ENCODE measurements at places on chromosomes 6 and 20.

GRCh38 chr6:144283646-144284477, 1.3 kb upstream of the UTRN start:
- no peaks in the 10 kb centered on the region for H3K27me3 ChIP-seq
- no peaks in the 10 kb centered on the region for H3K4me1 ChIP-seq
- peak overlapping the region; percentile 97 for H3K27ac ChIP-seq
- H3K4me3 ChIP-seq = peak overlapping the region; percentile 90

GRCh38 chr6:34045771-34046170, 100.1 kb downstream of the GRM4 start:
- DNase-seq = no peak
- H3K36me3 ChIP-seq = no peaks in the 10 kb centered on the region
- H3K4me1 ChIP-seq = no peaks in the 10 kb centered on the region
- H3K4me3 ChIP-seq = no peak overlapping the region

GRCh38 chr20:62548471-62548870, 72.7 kb upstream of the GATA5 start:
- peaks cover 32% of the 10 kb centered on the region for H3K27me3 ChIP-seq
- no peaks in the 10 kb centered on the region for H3K36me3 ChIP-seq
- DNase-seq = no peak
- no peak overlapping the region for H3K27ac ChIP-seq

GRCh38 chr6:128033156-128033555, 132.3 kb upstream of the THEMIS start:
- H3K27ac ChIP-seq = no peak overlapping the region
- DNase-seq = no peak
- H3K4me3 ChIP-seq = no peak overlapping the region
- H3K4me1 ChIP-seq = no peaks in the 10 kb centered on the region
- no peaks in the 10 kb centered on the region for H3K27me3 ChIP-seq

GRCh38 chr6:38146021-38146733, 326.6 kb downstream of the ZFAND3 start:
- H3K4me1 ChIP-seq = no peaks in the 10 kb centered on the region
- H3K27me3 ChIP-seq = no peaks in the 10 kb centered on the region
- no peak overlapping the region for H3K4me3 ChIP-seq
- DNase-seq = no peak
- no peak overlapping the region for H3K27ac ChIP-seq
- no peaks in the 10 kb centered on the region for H3K36me3 ChIP-seq

GRCh38 chr6:44554861-44555260, 167.4 kb downstream of the CDC5L start:
- no peak overlapping the region for H3K27ac ChIP-seq
- DNase-seq = no peak
- no peaks in the 10 kb centered on the region for H3K36me3 ChIP-seq
- H3K4me3 ChIP-seq = no peak overlapping the region

DNA sequence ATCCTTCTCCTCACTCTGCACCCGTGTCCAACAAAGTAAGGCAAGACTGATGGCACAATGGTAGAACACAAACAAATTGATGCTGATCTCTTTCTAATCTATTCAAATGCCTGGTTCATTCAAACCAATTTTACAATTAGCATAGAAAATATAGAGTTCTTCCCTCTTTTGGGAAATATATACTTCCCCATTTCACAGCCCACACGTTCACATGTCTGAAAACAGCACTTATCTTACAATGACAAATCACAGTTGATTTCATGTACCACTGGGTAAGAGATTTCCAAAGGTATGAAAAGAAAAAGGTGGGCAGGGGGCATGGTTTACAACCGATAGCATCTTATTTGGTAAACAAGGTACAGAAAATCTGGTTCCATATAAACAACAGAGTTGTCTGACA, 137.6 kb downstream of the RNGTT start:
- no peak overlapping the region for H3K27ac ChIP-seq
- no peaks in the 10 kb centered on the region for H3K27me3 ChIP-seq
- H3K36me3 ChIP-seq = no peaks in the 10 kb centered on the region
- H3K4me3 ChIP-seq = no peak overlapping the region

DNA sequence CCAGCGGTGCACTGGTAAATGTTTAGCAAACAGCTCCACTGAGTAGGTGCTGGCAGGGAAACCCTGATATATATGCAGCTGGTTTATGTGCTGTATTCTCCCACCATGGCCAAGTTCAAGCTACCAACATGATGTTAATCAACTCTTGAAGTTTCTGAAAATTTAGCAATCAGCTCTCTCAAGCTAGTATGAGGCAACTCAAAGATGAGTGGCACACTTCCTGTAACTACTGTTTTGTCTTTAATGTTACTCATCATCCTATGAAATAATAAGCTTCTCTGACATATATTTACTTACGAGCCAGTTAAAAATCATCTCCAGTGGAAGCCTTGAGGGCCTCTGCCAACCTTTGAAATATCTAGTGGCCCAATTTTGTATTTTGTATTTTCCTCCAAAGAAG, 54.7 kb downstream of the TRMT6 start:
- DNase-seq = no peak
- no peaks in the 10 kb centered on the region for H3K27me3 ChIP-seq
- no peaks in the 10 kb centered on the region for H3K36me3 ChIP-seq
- H3K4me1 ChIP-seq = no peaks in the 10 kb centered on the region
- no peak overlapping the region for H3K4me3 ChIP-seq
- no peak overlapping the region for H3K27ac ChIP-seq

DNA sequence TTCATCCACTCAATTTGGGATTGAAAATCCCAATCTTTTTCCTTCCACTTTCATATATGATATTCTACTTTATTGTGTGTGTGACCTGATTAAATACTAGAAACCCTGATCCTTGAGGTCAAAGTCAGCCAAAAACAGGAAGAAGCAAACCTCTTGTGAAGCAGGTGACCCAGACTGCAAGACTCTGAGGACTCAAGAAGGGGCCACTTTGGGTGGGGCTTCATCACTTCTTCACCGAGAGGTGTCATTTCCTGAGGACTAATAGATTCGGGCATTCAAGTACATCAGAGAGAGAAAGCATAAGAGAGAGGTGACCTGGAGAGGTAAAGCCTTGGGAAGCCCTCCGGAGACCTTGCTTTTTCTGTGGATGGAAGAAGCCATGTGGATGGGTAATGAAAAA, 129.0 kb downstream of the CFAP61 start:
- no peaks in the 10 kb centered on the region for H3K4me1 ChIP-seq
- DNase-seq = no peak
- H3K36me3 ChIP-seq = no peaks in the 10 kb centered on the region

- H3K4me3 ChIP-seq = no peak overlapping the region
- DNase-seq = no peak
- H3K27ac ChIP-seq = no peak overlapping the region
- no peaks in the 10 kb centered on the region for H3K4me1 ChIP-seq
These were observed 160.9 kb downstream of the FRK start for GRCh38 chr6:115899730-115900282.

DNA sequence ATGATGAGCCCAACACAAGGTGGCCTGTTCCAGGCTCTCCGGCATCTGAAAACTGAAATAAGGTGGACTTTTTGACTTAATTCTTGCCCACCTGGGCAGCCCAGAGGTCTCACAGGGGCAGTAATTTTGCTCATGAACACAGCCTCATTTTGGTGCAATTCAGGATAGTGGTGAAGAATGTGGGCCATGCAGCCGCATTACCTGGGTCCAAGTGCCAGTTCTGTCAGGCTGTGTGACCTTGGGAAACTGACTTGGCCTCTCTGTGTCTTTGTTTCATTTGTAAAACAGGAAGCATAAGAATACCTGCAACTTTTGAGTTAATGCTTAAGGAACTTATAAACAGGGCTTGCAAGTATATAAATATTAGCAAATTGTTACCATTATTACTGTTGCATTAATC, 5.6 kb downstream of the PREX1 start:
- H3K4me3 ChIP-seq = no peak overlapping the region
- H3K4me1 ChIP-seq = no peaks in the 10 kb centered on the region
- no peaks in the 10 kb centered on the region for H3K36me3 ChIP-seq
- peaks cover 5% of the 10 kb centered on the region for H3K27me3 ChIP-seq
- DNase-seq = no peak

DNA sequence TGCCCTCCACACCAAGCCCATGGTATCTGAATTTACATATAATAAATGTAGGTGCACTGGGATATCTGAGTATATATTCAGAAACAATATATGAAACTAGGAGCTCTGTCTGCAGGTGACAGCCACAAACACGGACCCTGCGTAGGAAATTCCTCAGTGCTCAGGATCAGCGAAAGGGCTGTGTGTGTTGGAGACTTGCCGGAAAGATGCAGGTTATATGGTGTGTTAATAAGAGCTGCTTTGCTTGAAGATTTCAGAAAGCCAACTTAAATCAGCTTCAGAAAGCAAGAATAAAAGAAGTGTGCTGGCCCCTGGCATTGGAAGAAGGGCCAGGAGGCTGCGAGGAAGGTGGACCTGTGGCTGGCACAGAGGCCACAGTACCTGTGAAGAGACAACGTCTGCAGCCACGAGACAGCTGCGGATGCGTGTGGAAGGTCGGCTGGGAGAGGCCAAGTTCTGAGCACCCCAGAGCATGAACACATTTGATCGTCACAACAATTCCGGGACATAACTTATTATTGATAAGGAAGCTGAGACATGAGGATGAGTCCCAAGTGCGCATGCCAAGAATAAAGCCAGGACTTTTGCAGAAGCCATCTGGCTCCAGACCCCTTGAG, 183.2 kb downstream of the DLL1 start:
- DNase-seq = no peak
- no peak overlapping the region for H3K27ac ChIP-seq
- H3K27me3 ChIP-seq = no peaks in the 10 kb centered on the region
- no peak overlapping the region for H3K4me3 ChIP-seq

GRCh38 chr6:163944897-163945296, 530.4 kb downstream of the QKI start:
- no peak overlapping the region for H3K27ac ChIP-seq
- no peaks in the 10 kb centered on the region for H3K36me3 ChIP-seq
- no peak for DNase-seq
- no peaks in the 10 kb centered on the region for H3K4me1 ChIP-seq
- no peaks in the 10 kb centered on the region for H3K27me3 ChIP-seq

GRCh38 chr6:35084041-35084491, 57.1 kb downstream of the TCP11 start:
- no peaks in the 10 kb centered on the region for H3K27me3 ChIP-seq
- H3K36me3 ChIP-seq = peaks cover 10% of the 10 kb centered on the region
- no peak overlapping the region for H3K27ac ChIP-seq
- H3K4me3 ChIP-seq = no peak overlapping the region
- no peaks in the 10 kb centered on the region for H3K4me1 ChIP-seq

GRCh38 chr6:93123585-93123984, 295.8 kb downstream of the EPHA7 start:
- H3K4me3 ChIP-seq = no peak overlapping the region
- no peak overlapping the region for H3K27ac ChIP-seq
- no peaks in the 10 kb centered on the region for H3K36me3 ChIP-seq
- DNase-seq = no peak
- no peaks in the 10 kb centered on the region for H3K4me1 ChIP-seq
- H3K27me3 ChIP-seq = no peaks in the 10 kb centered on the region

GRCh38 chr6:31035862-31036497, 25.7 kb downstream of the MUC22 start:
- no peaks in the 10 kb centered on the region for H3K27me3 ChIP-seq
- H3K4me3 ChIP-seq = no peak overlapping the region
- no peaks in the 10 kb centered on the region for H3K4me1 ChIP-seq
- H3K27ac ChIP-seq = no peak overlapping the region

Data from colonic mucosa (tissue), 4 donors.